ENCODE measurements at places on chromosomes 1 and 21.

- no peak for DNase-seq
Measured at GRCh38 chr21:29305561-29305960, 6.8 kb downstream of the BACH1 start.

GRCh38 chr1:211331011-211331709, 4.5 kb downstream of the TRAF5 start:
- peak; percentile 25 for DNase-seq

- no peak for DNase-seq
Measured at GRCh38 chr1:68801440-68801839, 304.6 kb upstream of the DEPDC1 start.

DNA sequence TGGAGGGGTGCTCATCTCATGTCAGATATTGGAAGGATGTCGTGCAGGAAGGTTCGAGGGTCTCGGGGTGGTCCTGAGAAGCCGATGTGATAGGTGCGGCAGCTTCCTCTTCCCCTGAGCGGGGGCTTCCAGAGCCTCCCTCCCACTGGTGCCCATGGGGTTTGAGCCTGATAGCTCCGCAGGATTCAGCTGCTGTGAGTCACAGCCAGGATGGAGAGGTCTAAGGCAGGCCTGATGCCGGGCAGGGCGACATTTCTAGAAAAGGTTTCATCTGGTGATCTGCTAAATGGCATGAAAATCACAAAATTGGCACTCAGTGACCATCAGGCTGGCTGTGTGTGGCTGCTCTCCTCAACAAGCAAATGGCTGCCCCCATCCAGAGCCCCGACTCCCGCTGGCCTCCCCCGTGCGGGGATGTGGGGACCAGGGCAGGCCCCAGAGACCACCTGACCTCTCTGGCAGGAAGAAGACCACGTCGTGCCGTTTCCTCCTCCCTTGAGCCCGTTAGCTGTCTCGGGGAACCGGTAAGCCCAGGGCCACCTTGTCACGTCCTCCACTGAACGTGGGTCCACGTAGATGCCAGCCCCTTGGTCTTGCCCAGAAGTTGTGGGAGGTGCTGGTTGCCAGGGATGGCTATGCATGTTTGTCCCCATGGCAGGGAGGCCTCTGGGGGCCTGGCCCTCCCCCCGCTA, 66.1 kb downstream of the SKI start:
- no peak for DNase-seq

DNA sequence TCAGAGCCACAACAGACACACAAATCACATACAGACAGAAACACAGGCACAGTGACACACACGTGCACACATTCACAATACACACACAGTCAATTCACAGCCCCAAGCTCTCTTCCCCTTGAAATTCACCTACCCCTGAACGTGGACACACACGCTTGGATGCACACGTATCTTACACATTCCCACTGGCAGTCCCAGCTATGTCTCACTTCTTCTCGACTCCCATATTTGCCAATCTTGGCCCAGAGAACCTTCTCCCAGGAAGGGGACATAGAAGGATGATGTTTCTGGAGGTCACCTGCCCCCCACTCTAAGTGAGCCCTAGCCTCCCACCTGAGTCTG, 1.6 kb downstream of the CRYBG2 start:
- DNase-seq: no peak

DNA sequence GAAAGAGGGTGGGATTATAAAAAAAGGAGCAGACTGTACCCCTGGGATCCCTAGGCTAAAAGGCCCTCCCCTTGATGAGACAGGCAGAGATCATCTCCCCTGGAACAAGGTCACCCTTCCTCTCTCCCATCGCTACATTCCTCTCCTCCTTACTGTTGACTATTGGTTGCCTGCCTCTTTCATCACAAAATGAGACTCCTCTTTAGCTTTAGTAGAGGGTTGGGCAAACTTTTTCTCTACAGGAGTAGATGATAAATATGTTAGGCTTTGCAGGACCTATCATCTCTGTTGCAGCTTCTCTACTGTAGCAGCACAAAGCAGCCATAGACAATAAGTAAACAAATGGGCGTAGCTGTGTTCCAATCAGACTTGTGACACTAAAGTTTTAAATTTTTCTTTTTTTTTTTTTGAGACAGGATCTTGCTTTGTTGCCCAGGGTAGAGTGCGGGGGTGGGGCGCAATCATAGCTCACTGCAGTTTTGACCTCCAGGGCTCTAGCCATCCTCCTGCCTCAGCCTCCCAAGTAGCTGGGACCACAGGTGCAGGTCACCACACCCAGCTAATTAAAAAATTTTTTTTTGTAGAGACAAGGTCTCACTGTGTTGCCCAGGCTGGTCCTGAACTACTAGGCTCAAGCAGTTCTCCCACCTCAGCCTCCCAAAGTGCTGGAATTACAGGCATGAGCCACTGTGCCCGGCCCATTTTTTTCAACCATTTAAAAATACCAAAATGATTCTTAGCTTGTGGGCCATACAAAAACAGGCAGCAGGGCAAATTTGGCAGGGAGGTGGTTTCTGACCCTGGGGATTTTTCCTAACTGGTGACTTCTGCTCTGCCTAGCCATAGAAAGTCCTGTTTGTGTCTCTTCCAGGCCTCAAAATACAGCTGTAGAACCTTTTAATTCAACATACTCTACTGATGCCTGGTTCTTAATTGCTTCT, 15.1 kb downstream of the MCL1 start:
- no peak for DNase-seq

Data from HS-5 (cell line).